Stomach (tissue), 19 donors: ENCODE measurements at places on chromosomes 4 and X. TPM values are rescaled to one million over a fixed set of nuclear protein-coding genes. Genes with fewer than 3 reads are reported as not detected.

The ITGB1BP2 gene
- total RNA-seq, result 8.8 TPM

The DRD5 gene
- not detected for total RNA-seq

The FAM9B gene
- total RNA-seq, result not detected

The RNF128 gene
- total RNA-seq, result 14.1 TPM

The ADH7 gene
- total RNA-seq, result not detected

The GAGE1 gene
- not detected for total RNA-seq

The ANXA10 gene
- total RNA-seq, result 251 TPM

The NSG1 gene
- not detected for total RNA-seq

The RTL9 gene
- under 0.01 TPM for total RNA-seq

The CDX4 gene
- not detected for total RNA-seq

The NIPAL1 gene
- total RNA-seq, result not detected

The FGG gene
- not detected for total RNA-seq

The IL9R gene
- not detected for total RNA-seq

The MEPE gene
- not detected for total RNA-seq

The PAGE1 gene
- total RNA-seq, result not detected

The DDIT4L gene
- 0.55 TPM for total RNA-seq

The HSFX4 gene
- total RNA-seq, result not detected

The IL15 gene
- 1.2 TPM for total RNA-seq

The EMCN gene
- total RNA-seq, result 0.29 TPM

The STPG2 gene
- not detected for total RNA-seq

The NPY1R gene
- total RNA-seq, result 0.89 TPM

The HTRA3 gene
- total RNA-seq, result 15.6 TPM

The GSPT2 gene
- 5.7 TPM for total RNA-seq

The CYSLTR1 gene
- not detected for total RNA-seq

The NEXMIF gene
- total RNA-seq, result 2.0 TPM

The PPP2R2C gene
- total RNA-seq, result not detected

The TLR2 gene
- total RNA-seq, result 13.4 TPM

The RHOXF2 gene
- total RNA-seq, result not detected

The PLK4 gene
- total RNA-seq, result 13.8 TPM

The SLC49A3 gene
- total RNA-seq, result 12.8 TPM

The PLP1 gene
- 36.9 TPM for total RNA-seq

The IL1RAPL2 gene
- total RNA-seq, result not detected

The PRRG3 gene
- total RNA-seq, result 0.14 TPM

The CLGN gene
- total RNA-seq, result 0.45 TPM
